ENCODE measurements at places on chromosomes 7 and 10.

- DNase-seq: no peak
These were observed 182.2 kb upstream of the AOAH start for GRCh38 chr7:36906448-36906847.

- no peak for DNase-seq
These were observed 243.0 kb upstream of the FZD8 start for GRCh38 chr10:35885076-35885475.

GRCh38 chr10:25017154-25017590, 760 bp downstream of the THNSL1 start:
- no peak for DNase-seq

DNA sequence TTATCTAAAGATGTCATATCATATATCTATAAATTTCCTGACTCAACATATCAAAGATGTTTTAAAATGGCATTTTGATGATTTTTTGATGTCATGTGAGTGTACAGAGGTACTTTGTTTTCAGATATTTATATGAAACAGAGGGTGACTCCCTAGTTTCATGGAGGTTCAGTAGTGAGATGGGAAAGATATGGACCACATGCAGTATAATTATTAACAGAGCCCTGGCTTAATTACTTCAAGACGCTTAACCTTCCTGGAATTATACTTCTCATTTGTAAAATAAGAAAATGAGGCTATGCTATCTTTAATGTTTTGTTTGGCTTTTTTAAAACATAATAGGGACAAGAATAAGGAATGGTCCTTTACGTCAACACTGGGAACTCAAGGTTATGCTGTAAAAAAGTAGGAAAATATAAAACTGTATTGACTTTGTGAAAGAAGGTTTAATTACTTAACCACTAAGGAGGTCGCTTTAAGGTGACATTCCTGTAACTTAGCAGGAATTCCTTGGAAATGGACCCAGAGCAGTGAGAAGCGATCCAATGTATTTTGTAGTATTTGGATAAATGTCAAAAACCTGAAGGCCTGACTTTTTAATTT, 821.0 kb upstream of the IGFBP3 start:
- no peak for DNase-seq

DNA sequence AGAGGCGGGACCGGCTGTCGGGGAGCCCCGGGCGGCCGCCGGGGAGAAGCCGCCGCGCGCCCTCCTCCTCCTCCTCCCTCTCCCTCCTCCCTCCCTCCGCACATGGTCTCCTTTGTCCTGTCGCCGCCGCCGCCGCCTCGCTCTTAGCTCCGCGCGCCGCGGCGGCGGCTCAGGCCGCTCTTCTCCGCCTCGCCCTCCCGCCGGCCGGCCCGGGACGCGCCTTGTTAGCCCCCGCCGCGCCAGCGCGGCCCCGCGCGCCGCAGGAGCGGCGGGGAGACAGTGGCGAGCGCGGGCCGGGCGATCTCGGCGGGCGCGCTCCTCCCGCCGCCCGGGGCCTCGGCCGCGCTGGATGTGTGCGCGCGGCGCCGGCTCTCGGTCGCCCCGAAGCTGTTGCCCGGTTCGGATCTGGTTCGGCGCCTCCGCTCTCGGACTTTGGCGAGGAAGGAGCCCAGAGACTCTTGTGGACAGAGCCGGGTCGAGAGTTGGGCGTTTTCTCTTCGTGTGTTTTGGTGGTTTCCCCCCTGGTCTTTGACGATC, 437.4 kb upstream of the GALNT17 start:
- DNase-seq: no peak

DNA sequence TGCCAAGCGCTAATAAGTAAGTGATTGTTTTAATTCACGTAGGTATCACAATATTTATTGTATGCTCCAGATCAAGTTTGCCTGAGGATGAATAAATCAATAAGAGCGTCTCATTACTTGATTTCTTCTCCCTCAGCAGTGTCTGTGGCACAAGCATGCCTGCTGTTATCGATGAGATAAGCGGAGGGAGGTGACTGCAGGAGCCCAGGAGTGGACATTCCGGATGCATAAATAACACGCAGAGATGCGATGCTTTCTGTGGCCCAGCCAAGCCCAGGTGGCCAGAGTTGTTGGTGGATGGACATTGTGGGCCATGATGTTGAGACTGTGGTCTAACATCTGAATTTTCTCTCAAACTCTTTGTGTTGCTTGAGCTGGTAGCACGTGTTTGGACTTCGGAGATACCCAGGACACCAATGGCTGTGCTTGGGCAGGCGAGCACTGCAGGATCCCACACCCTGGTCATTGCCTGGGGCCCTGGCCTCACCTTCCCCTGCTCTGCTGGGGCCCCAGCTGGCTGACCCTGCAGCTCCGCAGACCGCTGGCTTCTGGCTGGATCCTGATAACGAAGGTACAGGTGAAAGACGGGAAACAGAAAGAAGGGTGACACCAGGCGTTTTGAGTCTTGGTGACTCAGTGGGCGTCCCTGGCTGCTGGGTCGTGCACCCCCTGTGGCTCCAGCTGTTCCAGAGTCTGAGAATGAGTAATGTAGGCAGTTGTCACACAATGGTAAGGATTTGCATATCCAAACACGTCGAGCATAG, 31.2 kb upstream of the MNX1 start:
- DNase-seq: no peak

- no peak for DNase-seq
These were observed 281.0 kb upstream of the PTER start for GRCh38 chr10:16155834-16156233.

- DNase-seq: no peak
These were observed 62.7 kb downstream of the KAT6B start for GRCh38 chr10:74888962-74889661.

DNA sequence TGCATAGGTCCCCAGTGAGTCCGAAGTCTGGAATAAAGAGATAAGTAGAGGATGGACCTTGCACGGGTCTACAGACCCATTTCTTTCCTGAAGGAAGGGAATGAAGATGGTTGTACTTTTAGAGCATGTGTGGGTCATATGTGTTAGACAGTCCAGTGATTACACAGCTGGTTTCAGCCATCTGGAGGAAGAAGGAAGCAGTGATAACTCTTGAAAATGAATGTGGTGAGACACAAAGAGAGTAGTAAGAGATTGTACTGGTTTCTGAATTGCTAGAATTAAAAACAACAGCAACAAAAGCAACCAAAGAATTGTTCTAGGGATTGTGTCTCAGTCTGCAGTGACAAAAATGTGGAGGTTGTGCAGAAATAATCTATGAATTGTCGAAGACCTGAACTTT, 258.9 kb downstream of the SUGCT start:
- DNase-seq: no peak
